Stimulated activated CD4-positive, alpha-beta T cell treated with anti-CD3 and anti-CD28 coated beads, Interleukin-12 subunit alpha, Interleukin-12 subunit beta, amount 100 ng/mL, for 24 hours (primary cell): ENCODE measurements at places on chromosomes 16 and 17.

- DNase-seq = no peak
These were observed 1.3 kb upstream of the PCGF2 start for GRCh38 chr17:38749223-38750043.

- no peak for DNase-seq
These were observed 4.7 kb upstream of the NLRC5 start for GRCh38 chr16:56984639-56985038.

DNA sequence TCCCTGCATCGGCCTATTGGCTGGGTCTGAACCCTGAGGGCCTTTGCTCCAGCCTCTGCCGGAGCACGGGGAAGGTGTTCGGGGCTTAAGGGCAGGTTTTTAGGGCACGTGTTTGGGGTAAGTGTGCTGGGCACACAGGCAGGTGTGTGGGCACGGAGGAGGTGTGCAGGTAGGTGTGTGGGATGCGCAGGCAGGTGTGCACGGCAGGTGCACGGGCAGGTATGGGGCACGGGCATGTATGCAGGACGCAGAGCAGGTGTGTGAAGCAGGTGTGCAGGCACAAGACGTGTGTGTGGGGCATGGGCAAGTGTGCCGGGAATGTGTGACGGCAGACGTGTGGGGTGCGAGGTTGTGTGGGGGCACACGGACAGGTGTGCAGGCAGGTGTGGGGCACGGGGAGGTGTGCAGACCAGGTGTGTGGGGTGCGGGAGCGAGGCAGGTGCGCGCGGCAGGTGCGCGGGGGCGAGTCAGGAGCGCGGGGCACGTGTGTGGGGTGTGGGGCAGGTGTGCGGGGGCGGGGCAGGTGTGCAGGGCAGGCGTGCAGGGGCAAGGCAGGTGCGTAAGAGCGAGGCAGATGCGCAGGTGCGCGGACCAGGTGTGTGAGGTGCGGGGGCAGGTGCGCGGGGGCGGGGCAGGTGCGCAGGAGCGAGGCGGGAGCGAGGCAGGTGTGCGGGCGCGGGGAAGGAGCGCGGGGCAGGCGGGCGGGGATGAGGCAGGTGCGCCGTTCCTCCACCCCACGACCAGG lies 28.6 kb upstream of the METRNL start:
- DNase-seq = no peak

DNA sequence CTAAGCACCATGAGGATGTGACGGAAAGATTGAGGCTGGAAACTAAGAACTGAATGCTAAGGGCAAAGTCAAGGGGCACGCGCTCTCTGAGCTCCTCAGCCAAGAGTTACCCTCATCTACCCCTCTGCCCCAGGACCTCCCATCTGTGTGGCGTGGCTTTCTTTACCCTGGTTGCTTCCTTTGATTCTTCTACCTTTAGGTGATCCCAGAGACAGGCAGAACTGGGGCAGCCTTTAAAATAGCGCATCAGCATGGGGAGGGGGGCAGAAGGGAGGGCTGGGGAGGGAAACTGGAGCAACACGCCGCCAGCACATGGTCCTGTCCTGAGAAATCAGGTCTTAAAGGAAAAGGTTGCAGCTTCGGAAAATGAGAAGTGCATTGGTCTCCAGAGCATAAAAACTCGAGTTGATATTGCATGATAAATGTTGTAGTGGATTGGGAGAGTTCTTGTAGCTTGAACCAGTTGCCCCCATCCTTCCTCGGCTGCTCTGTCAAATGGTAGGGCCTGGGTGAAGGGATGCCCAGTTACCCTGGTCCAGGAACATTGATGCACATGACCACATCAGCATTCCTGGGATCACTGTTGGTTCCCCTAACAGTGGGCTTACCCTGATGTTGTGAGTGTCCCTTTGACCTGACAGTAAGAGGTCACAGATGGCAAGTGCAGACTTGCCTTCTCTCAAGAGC lies 29.7 kb downstream of the LDHD start:
- no peak for DNase-seq

DNA sequence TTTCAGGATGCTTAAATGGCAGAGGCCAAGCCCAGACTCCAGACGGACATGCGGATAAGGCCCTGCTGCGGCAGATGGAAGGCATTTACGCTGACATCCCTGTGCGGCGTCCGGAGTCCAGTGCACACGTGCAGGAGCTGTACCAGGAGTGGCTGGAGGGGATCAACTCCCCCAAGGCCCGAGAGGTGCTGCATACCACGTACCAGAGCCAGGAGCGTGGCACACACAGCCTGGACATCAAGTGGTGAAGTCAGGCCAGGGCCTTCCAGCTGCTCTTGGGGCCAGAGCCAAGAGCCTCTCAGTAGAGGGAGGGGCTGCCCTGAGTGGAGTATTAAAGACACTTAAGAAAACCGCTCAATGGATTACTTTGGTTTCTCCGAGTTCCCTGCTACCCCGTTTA lies 29.4 kb downstream of the NARF start:
- DNase-seq = no peak
